Esophagus squamous epithelium (tissue), 5 donors: ENCODE measurements at places on chromosomes 16 and 17.

DNA sequence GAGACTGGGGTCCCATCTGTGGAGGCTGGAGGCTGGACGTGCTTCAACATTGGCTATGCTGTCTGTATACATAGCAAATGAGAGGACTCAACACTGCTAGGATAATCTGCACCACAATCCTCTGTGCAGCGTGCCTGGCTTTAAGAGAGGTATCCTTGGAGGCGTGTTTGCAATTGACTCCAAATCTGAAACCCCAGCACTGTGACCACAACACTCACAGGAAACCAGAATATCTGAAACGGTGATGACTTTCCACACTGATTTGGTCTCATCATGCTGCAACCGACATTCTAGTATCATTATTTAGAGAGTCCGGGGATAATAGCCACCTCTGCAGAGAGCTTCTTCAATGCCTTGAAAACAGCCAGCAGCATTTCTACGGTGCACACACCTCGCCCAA is 35.1 kb downstream of the TLE7 start:
- DNase-seq, result no peak

GRCh38 chr16:27838536-27839175 is 224.9 kb downstream of the GSG1L start:
- DNase-seq, result no peak

- DNase-seq, result no peak
Observed at GRCh38 chr16:17416461-17417311, 54.1 kb downstream of the XYLT1 start.

GRCh38 chr17:39979893-39980350 is 685 bp upstream of the PSMD3 start:
- DNase-seq, result no peak

DNA sequence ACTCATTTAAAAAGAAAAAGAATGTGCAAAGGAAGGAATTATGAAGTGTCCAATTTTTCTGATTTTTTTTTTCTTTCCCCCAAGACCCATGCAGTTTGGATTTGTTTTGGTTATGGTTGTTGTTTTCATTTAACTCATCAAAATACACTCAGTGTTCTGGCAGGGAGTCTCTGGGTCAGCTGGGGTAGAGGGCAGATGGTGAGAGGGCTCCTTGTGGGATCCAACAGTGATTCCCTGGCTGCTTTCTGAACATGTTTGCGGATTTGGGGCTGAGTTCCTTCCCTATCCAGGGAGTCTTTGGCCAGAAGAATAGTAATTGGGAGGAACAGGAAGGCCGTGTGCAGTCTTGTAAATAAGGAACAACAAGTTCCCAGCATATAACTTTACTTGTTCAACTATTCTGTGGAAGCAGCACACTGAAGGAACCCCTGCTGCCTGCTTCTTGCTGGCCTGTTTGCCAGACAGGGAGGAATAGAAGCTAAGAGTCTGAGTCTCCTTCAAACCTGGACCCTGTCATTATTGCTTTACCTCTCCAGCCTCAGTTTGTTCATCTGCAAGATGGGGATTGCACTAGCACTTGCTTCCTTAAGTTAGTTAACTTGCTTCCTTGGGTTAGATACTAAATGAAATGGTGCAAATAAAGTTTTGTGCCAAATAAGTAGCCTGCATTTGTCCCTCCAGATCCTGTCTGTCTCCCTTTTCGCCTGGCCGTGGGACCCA is 32.1 kb downstream of the C17orf67 start:
- DNase-seq, result no peak

GRCh38 chr16:71878911-71879310 is 5.1 kb downstream of the ZNF821 start:
- no peak for DNase-seq

- no peak for DNase-seq
Observed at GRCh38 chr16:88649195-88649923, 1.5 kb downstream of the CYBA start.

DNA sequence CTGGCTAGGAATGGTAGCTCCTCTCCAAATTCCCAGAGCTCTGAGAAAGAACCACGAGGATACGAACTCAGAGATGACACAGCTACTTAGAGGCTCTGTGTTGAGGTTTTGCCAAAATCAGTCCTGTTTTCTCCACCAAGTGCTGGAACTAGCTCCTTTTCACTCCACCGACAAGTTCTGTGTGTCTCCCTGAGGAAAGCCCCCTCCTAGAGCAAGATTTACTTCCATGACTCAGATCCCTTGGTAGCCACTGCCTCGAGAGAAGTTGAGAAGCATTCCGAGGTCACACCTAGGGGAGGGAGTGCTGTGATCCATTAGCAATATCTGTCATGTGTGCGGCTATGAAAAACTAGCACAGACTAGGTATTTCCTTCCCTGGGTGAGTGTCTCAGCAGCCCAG is 30.6 kb downstream of the IL21R start:
- DNase-seq, result no peak

DNA sequence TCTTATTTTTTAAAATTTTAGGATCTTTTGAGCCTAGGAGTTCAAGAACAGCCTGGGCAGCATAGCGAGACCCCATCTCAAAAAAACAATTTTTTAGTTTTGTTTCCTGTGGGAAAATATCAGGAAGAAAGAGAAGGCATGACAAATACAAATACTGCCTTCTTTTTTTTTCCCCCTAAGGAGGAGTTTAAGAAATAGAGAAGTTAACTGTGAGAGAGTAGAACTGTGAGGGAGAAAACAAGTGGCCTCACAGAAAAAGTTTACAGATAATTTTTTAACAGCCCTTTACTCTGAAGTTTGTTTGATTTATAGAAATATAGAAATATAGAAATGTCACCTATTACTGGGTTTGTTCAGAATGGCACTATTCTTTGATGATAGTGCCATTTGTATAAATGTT is 21.1 kb downstream of the TTYH2 start:
- DNase-seq, result no peak

DNA sequence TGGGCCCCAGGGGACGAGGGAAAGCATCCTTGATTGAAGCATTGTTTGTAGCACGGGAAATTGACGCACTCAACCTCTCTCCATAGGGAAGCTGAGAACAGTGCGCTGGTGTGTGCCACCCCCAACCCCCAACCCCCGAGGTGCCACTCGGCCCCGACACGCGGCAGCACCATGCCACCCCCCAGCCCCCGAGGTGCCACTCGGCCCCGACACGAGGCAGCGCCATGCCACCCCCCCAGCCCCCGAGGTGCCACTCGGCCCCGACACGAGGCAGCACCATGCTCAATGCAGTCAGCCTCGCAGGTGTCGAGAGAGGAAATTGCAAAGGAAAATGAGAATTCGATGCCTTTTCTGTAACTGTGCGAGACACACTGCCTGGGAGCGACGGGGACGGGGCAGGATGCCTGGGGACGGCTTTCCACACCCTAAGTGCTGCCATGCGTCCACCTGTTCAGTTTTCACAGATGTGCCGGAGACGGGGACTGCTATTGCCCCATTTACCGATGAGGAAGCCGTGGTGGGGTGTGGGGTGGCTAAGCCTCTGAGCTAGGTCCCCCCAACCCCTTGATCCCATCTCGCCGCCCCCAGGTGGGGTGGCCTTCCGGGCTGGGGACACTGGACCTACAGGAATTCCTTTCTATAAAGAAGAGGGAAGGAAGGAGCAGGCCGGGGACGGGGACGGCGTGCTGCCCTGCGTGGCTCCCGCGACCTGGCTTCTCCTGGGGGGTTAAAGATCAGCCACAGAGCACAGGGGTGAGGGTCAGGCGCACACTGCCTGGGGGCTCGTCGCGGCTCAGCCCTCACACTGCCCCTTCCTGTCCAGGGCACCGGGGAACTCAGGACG is 9.8 kb downstream of the CBFA2T3 start:
- DNase-seq, result no peak

- DNase-seq, result no peak
Observed at GRCh38 chr16:82626791-82627261, at the start of gene CDH13. Gene CDH13, plus strand, starts transcription at chr16:82626969.

GRCh38 chr17:57085448-57086068 is 512 bp downstream of the AKAP1 start:
- no peak for DNase-seq

DNA sequence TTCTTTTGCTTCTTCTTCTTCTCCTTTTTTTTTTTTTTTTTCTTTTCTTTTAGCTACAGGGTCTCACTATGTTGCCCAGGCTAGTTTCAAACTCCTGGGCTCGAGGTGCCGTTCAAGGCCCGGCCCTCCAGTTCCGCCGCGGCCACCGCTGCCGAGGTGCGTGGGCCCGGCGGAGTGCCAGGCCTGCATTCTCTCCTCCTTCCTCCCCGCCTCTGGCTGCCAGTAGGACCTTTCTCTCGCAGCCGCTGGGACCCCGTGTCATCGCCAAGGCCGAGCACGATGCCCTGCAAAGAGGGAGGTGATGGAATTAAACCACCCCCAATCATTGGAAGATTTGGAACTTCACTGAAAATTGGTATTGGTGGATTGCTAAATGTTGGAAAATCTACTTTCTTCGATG is 195.8 kb downstream of the CDRT15L2 start:
- DNase-seq, result no peak
